ENCODE measurements at places on chromosomes 7 and 10. TPM values are rescaled to one million over a fixed set of nuclear protein-coding genes. Genes with fewer than 3 reads are reported as not detected.

The RINT1 gene
- total RNA-seq = 19.1 TPM

The CCDC172 gene
- not detected for total RNA-seq

The FAM13C gene
- total RNA-seq = 58.0 TPM

The IFIT3 gene
- 12.3 TPM for total RNA-seq

The CCL24 gene
- not detected for total RNA-seq

The RALA gene
- 17.3 TPM for total RNA-seq

The SP8 gene
- total RNA-seq = not detected

The ITIH2 gene
- total RNA-seq = not detected

The CHPF2 gene
- 136 TPM for total RNA-seq

GRCh38 chr10:99562631-99563030, 29.9 kb downstream of the NKX2-3 start:
- DNase-seq = no peak

DNA sequence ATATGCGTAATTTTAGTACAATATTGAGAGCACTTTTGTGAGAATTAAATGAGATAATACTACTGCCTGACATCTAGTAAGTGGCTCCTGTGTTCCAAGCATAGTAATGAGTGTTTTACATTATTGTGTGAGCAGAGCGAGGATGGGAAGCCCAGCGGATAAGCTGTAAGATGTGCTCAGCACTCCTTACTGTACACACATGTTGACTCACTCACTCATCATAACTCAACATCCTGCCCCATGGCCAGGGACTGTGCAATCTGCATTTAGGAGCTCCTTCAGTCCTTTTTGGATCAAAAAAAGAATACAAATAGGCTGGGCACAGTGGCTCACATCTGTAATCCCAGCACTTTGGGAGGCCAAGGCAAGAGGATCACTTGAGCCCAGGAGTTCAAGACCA, 72.9 kb upstream of the NEBL start:
- no peak for DNase-seq

GRCh38 chr7:128364166-128364870, 2.8 kb upstream of the PRRT4 start:
- no peak for DNase-seq

DNA sequence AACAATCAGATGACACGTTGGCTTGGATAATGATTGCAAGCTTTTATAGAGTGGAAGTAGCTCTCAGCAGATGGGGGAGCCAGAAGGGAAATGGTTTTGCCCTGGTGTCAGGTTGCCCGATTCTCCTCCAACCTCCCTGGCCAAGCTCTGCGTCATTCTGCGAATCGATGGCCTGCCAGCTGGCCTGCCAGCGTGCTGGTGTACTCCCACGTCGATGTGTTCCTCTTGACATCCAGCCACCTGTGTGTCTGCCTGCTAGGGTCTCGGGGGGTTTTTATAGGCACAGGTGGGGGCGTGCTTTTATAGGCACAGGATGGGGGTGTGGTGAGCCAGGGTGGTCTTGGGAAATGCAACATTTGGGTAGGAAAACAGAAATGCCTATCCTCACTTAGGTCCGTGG, 4.6 kb downstream of the NET1 start:
- no peak for DNase-seq

- DNase-seq = no peak
Measured at GRCh38 chr7:135664046-135664589, 1.8 kb downstream of the STMP1 start.

DNA sequence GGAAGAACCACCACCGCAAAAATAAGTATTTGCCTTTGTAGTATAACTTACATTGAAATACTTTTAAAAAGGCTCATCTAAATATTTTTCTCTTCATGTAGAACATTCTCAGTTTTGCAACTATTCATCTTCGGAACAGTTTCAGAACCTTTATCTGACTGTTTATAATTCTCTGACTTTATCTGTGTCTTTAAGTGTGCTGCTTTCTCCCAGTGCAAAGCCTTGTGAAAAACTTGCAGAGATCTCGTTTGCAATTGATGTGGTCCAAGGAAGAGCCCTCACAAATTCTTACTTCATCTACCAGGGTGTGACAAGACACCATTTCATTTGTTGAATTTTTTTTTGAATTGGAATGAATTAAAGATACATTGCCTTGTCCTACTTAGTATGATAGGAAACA, 186.4 kb downstream of the DKK1 start:
- no peak for DNase-seq

- DNase-seq = no peak
Measured at GRCh38 chr7:15561835-15562234, at the start of gene AGMO. AGMO (minus strand) TSS chr7:15562015.

GRCh38 chr10:124607693-124608092, 136.5 kb downstream of the FAM53B start:
- DNase-seq = no peak

- DNase-seq = no peak
Measured at GRCh38 chr10:73262880-73263555, 10.6 kb upstream of the MRPS16 start.

GRCh38 chr7:69966766-69967591, 368.7 kb downstream of the AUTS2 start:
- DNase-seq = no peak

DNA sequence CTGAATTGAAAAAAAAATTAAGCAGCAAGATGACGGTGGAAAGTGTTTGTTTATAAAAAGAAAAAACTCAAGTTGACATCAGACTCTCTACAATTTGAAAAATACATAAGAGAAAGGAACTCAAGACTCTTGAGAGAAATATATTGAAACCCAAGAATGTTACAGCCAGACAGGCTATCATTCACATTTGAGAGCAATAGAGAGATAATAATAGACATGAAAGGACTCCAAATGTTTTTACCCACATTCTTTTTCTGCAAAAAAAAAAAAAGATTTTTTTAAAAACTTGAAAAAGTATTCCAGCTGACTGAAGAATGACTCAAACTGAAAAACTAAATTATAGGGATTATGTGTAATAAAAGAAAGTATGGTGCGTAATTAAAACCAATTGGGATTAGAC, 532.4 kb downstream of the INHBA start:
- DNase-seq = peak; percentile 36

GRCh38 chr10:97798958-97799610, 27.3 kb upstream of the SFRP5 start:
- no peak for DNase-seq

DNA sequence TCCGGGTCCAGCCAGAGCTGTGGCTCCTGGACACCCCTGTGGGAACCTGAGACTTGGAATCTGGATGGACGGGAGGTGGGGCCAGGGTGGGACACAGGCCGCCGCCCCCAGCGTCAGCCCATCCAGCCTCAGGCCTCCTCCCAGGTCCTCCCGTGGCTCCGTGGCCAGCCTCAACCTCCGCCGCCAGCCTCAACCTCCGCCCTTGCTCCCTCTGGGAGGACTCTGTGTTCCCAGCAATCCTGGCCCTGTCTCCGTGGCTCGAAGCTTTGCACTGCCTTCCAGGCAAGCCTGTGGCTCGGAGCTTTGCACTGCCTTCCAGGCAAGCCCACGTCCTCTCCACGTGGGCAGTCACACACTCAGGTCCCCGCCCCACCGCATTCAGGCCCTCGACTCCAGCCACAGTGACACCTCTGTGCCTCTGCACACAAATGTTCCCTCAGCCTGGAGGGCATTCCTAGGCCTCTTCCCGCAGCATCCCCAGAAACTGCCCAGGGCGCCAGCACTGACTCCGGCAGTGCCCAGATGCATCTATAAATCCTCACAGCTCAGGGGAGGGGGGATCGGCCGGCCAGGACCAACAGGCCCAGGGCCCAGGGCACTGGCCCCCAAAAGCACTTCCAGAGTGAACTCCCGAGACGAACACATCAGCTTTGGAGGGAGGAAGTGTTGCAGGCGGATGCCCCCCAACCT, 44.7 kb upstream of the PDGFA start:
- no peak for DNase-seq

DNA sequence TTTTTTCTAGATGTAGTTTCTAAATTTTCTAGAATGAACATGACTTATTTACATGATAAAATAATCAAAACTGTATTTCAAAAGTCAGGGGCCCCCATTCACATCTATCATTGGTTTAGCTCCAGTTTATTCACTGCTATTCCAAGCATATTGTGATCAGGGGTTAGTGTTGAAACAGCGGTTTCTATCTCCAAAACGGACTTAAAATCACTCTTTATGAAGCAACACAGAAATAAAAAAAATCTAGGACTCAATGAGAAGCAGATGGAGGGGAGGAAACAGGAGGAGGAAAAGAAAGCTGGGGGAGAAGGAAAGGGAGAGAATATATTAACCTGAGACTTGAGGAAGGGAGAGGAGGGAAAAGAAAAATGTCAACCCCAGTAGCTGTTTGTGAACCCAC, 14.8 kb upstream of the CH25H start:
- no peak for DNase-seq

DNA sequence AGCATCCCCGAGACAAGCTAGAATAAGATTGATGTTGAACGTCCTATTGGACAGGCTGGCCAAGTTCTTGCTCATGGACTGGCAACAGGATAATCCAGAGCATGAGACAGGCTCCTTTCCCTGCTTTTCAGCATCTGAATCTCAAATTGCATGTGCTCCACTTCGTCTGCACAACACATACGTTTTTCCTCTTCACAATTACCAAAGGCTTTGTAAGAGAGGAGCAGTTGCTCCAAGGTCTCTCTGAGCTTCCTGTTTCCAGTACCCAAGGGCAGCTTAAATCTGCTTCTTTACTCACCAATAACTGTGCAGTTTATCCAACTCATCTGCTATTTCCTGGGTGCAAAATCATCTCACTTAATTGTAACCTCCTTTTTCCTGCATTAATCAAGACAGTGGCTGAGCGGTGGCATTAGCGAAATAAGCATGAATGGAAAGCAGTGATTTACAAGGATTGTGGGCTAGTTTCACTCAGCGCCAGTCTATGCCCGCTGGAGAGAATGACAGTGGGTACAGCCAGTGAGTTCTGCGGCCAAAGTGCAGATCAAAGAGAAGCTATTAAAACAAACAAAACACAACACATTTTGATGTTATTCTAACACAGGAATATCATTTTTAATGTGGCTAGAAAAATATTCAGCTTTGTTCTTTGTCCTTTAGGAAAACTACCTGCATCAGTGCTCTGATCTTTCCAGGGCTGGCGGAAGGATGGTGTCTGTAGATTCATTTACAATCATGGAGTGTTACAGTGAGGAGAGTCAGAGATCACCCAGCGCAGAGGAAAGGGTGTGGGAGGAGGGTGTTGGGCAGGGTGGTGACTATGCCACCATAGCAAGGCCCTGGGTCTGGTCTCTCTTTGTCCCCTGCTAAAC, 79.8 kb downstream of the CHN2 start:
- DNase-seq = peak; percentile 65

DNA sequence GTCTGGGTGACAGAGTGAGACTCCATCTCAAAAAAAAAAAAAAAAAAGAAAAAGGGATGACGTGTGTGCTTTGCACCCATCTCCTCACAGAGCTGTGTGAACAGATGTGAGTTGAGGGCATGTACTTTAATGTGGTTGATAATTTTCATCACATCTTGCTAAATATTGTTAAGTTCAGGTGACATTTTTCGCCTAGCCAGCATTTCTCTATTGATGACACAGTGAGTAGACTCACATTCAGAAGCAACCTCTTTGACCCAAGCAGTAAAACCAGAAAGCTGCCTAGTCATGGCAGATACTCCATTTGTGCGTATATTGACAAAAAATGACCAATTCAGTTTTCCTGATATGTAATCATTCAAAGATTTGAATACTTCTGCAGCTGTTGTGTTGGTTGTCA, 126.0 kb downstream of the ATRNL1 start:
- no peak for DNase-seq

GRCh38 chr7:54944179-54944578, 74.6 kb upstream of the EGFR start:
- DNase-seq = peak; percentile 70

DNA sequence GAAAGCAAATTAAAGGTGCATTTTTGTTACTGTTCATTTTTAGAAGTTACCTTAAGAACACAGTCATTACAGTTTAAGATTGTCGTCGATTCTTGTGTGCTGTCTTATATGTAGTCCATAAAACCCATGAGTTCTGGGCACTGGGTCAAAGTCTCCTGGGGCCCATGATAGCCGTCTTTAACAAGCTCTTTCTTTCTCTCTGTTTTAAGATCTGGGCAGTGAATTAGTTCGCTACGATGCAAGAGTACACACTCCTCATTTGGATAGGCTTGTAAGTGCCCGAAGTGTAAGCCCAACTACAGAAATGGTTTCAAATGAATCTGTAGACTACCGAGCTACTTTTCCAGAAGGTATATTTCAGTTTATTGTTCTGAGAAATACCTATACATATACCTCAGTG, 90.7 kb upstream of the CAPZA2 start:
- DNase-seq = no peak

DNA sequence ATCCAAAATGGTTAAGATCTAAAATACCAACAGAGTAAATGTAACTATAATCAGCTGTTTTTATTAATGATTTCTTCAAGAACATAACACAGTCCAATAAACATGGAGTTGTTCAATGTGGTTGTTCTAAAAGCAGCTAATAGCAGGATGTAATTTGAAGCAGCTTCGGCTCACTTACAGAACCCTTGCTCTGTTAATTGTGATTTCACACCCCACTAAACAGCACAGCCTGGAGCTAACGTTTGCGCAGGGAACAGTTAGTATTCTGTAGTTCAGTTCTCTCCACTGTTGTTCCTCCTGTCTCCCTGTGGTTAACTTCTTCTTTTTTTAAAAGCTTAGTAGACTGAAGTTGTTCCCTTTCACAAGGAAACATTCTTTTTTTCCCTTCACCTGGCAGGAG, 104.0 kb downstream of the GRM3 start:
- DNase-seq = no peak

- DNase-seq = no peak
Measured at GRCh38 chr10:101767966-101768790, 7.7 kb downstream of the FGF8 start.

DNA sequence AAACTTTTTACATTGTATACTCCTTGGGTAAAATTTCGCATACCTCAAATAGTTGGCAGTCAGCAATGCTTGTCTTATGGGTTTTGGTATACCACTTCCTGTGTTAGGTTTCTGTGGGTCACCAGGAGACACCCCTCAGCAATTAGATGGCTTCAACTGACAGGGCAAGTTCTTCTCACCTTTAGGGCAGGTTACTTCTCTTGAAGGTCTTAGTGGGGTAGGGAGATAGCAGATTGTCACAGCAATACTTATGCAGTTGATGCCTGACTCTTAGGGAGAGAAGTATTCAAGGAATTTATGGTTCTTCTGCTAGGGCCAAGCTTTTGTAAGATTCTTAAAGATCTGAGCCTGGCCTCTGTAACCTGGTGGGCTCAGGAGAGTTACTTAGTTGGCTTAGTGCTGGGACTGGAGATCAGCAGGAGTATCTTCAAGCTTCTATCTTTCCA, 42.9 kb downstream of the MKLN1 start:
- DNase-seq = peak; percentile 41

GRCh38 chr10:36683421-36683820, 442.0 kb upstream of the ANKRD30A start:
- no peak for DNase-seq

GRCh38 chr7:25752154-25752553, 399.8 kb upstream of the NFE2L3 start:
- DNase-seq = no peak

GRCh38 chr7:34192906-34193305, 287.6 kb downstream of the BMPER start:
- DNase-seq = no peak

- DNase-seq = no peak
Measured at GRCh38 chr7:50742401-50742800, 40.3 kb downstream of the GRB10 start.

All from myocyte (in vitro differentiated cells).